ENCODE measurements at places on chromosomes 3 and 15. TPM values are rescaled to one million over a fixed set of nuclear protein-coding genes. Genes with fewer than 3 reads are reported as not detected.

- DNase-seq, result no peak
These were observed 75.7 kb downstream of the EFL1 start for GRCh38 chr15:82186719-82187406.

The VPS39 gene
- 62.5 TPM for total RNA-seq

DNA sequence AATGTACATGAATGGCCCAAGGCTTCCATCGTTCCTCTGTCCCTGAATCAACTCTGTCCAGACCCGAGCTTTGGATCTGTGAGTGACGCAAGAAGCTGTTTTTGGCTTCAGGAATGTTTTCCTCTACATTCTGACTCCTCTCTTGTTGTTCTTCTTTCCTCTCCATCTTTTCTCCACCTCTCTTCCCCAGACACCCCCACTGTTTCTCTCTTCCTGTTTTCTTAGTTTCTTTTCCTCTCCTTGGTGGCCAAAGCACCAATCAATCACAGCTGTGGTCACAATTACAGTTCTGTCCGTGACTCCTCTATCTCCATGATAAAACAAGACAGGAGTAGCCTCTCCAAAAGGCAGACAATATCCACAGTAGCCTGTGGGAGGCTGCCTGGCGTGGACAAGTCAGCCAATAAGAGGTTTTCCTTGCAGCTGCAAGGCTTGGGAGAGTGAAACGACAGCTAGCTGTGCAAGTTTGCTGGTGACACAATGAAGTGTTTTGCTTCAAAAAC lies 4.9 kb upstream of the TMEM212 start:
- peak; percentile 55 for DNase-seq

DNA sequence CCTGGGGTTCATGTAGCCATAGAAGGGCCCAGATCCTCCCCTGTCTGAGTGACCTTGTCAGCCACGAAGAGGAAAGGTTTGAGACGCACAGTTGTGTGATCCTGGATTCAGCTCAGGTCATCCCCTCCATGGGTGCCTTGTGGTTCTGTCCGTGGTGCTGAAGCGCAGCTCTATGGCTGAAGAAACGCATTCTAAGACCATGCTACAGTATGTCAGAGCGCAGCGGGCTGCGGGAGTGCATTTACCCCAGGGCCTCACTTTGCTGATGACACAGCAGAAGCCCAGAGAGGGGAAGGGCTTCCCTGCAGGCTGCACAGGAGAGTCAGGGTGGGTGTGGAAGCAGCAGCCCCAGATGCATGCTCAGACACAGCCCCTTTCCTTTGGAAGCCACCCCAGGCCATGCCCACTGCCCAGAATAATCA lies 68.8 kb upstream of the IQSEC1 start:
- DNase-seq, result peak; percentile 37

- DNase-seq, result no peak
These were observed 59.1 kb upstream of the SPATA12 start for GRCh38 chr3:57001356-57001755.

The NANOGP8 gene
- not detected for total RNA-seq

The TIMP4 gene
- total RNA-seq, result 0.69 TPM

- no peak for DNase-seq
These were observed 217.2 kb upstream of the IGF1R start for GRCh38 chr15:98431171-98431570.

The CATSPER2 gene
- 0.52 TPM for total RNA-seq

- no peak for DNase-seq
These were observed 167.7 kb downstream of the AGBL1 start for GRCh38 chr15:86247249-86247955.

DNA sequence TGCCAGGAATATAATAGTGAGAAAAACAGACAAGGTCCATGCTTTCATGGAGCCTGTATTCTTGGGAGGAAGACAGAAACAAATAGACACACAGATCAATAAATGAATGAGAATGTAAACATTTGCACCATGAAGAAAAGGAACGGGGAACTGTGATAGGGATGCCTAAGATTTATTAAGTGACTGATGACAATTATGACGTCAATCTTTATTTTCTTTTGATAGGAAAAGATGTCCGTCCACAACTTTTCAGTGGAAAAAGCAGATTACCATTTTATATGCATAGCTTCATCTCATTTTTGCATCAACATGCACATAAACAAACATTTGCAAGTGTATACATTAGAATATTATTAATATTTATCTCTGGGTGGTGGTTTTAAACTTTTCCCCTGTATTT lies 27.9 kb upstream of the WNT5A start:
- DNase-seq, result no peak

The UBE2Q2 gene
- 84.3 TPM for total RNA-seq

GRCh38 chr3:30285188-30286006 lies 321.0 kb upstream of the TGFBR2 start:
- DNase-seq, result no peak

GRCh38 chr15:100007609-100008008 lies 274.4 kb upstream of the LYSMD4 start:
- no peak for DNase-seq

DNA sequence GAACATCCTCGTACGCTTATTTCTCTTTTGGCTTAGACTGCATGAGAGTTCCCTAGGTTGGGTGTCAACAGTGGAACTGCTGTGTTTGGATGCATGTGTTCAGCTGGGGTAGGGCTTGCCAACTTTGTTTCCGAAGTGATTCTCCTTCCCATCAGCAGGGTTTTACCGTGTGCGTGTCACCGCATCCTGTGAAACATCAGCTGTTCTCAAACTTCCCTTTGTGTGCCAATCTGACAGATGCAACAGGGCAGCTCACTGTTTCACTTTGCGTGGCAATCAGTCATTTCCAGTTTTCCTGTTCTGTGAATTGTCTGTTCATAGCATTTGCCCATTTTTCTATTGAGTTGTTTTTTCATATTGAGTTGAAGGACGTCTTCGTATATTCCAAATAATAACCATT lies 218.8 kb downstream of the VPS13C start:
- no peak for DNase-seq

The GOLGA8Q gene
- total RNA-seq, result 1.4 TPM

DNA sequence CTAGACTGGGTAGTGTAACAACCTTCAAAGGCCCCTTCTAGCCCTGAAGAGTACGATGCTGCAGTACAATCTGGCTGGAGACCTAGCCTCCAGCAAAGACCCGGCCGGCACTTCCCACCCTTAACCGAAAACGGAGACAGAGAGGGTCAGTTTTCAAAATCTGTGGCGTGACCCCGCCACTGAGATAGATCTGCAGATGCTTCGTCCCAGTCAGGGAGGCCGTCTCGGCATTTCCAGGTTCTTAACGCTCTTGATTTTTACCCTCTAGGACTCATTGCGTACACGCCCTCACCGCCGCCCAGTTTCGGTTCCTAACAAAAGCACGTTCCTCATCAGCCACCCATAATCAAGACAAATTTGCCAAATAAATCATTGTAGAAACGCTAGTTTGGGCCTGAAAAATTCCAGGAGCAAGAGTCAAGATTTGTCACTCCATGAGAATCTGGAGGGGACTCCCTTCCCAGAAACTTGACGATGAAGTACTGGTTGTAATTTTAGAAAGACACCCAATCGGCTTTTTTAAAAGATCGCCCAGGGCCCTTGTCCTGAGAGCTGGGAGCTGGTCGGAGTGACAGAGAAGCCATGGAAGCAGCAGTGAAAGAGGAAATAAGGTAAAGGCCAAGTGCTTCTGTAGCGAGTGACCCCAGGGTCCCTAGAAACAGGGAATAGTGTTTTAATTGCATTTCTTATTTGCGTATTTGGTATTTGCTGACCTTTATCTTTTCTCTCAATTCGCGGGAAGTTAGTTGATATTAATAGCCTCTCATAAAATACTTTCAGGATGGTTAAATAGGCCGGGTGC lies 868 bp upstream of the TMEM87A start:
- peak; percentile 58 for DNase-seq

DNA sequence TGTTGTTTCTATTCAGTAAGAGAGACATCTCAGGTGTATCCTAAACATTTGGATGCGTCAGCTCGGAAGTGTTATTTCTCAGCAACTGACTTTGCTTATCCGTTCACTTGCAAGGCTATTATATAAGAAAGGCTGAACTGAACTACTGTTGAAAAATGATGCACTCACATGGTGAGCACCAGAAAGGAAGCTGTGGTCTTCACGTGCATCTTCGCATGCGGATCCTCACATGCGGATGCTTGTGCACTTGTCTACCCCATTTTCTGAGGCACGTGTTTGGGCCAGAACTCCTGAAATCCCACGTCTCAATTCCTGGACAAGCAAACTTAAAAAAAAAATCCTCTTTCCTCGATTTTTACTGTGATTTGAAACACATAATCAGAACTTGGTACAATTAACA lies 63.2 kb downstream of the PDZRN3 start:
- DNase-seq, result no peak

- peak; percentile 9 for DNase-seq
These were observed 738 bp downstream of the COMMD2 start for GRCh38 chr3:149751551-149751950.

The PLCH1 gene
- 2.8 TPM for total RNA-seq

DNA sequence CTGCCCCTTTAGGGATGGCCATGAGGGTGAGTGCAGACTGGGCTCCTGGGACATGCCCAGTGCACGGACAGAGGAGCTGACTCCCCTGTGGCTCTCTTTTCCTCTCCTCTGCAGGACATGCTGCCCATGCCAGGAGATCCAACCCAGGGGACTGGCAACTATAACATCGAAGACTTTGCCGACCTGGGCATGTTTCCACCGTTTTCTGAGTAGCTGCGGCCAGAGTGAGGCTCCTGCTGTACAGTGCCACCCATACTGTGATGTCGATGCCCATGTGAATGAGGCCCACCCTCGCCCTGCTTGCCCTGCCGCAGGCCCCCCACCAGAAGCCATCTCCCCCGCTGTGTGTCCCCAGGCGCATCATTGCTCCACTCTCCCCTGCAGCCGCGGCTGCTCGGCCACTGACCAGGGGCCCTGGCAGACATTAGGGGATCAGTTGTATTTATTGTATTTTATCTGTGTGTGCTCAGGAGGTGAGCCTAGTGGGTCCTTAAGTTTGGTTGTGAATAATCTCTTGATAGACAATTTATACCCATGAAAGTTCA lies 101.6 kb upstream of the ABHD17C start:
- DNase-seq, result no peak

DNA sequence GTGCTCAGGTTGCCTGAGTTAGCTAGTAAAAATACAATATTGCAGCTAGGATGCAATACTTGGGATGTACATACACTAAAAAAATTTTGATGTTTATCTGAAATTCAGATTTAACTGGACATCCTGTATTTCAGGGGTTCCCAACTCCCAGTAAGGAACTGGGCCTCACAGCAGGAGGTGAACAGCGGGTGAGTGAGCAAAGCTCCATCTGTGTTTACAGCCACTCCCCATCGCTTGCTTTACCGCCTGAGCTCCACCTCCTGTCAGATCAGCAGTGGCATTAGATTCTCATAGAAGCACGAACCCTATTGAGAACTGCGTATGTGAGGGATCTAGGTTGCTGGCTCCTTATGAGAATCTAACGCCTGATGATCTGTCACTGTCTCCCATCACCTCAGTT lies 285.1 kb upstream of the PROK2 start:
- no peak for DNase-seq

- peak; percentile 63 for DNase-seq
These were observed 417.4 kb upstream of the ATP11B start for GRCh38 chr3:182375916-182376315.

The SLC38A3 gene
- total RNA-seq, result not detected

GRCh38 chr3:38558864-38559263 lies 62.7 kb downstream of the EXOG start:
- no peak for DNase-seq

GRCh38 chr3:14423197-14423743 lies 20.9 kb downstream of the SLC6A6 start:
- peak; percentile 86 for DNase-seq

- DNase-seq, result no peak
These were observed 266.4 kb downstream of the FOXP1 start for GRCh38 chr3:71317140-71317539.

GRCh38 chr3:2851835-2852234 lies 258.3 kb downstream of the IL5RA start:
- no peak for DNase-seq

The SCN11A gene
- total RNA-seq, result under 0.01 TPM
